Stimulated activated CD8-positive, alpha-beta memory T cell treated with anti-CD3 and anti-CD28 coated beads, Interleukin-7, amount 100 ng/mL, for 4 hours (primary cell): ENCODE measurements at places on chromosomes 7 and 10.

DNA sequence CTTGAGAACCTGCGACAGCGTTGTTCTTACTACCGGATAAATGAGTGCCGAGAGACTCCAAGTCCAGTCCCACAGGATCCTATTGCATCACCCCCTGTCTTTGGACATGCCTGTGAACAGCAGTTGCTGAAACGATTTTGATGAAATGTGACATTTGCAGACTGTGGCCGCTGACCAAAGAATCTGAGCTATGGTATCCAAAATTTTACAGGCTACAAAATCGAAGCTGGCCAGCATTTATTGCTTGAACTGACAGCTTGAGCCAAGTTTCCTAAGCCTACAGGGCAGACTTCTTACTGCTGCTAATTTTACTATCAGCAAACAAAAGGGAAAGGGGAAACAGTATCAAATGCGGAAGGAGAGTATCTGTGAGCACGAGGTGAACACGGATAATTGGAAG lies 12.1 kb upstream of the NPVF start:
- DNase-seq = no peak

GRCh38 chr7:157399086-157399687 lies 62.4 kb downstream of the DNAJB6 start:
- no peak for DNase-seq

DNA sequence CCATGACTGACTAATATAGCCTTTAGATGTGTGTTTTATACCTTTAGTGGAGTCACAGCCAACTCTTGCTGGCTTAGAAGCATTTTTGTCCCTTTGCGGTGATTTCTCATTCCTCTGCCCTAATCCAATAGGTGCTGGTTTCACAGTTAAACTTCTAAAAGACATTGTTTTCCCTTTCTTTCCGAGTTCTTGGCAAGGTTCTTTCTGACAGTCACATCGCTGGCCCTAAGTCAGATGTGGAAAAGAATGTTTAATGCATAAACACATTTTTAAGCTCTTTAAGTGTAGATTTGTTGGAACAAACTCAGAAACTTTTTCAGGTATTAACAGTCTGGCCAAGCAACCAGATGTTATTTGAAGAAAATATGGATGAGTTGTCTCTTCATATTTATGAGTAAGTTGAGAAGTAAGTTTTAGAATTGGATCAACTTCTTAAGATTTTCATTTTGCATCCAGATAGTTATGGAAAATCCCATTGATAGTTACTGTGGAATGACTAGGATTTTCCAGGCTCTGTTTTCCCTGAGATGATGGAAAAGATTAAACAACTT lies 4.1 kb downstream of the EPDR1 start:
- DNase-seq = no peak

GRCh38 chr7:139004321-139005090 lies 23.3 kb upstream of the KIAA1549 start:
- DNase-seq = no peak

DNA sequence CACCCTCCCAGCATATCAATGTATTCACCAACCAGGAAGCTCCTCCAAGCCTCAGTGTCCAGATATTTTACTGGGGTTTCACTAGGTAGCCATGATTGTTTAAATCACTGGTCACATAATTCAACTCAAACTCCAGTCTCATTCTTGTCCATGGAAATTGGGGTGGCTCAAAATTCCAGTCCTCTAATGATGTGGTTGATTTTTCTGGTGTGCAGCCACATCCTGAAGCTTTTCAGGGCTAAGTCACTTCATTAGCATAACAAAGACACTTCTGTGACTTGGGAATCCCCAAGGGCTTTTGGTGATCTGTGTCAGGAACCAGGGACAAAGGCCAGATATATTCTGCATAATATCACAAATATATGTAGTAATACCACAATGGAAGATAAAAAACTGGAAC lies 786.9 kb upstream of the IGFBP3 start:
- no peak for DNase-seq

- no peak for DNase-seq
Measured at GRCh38 chr7:133135451-133135850, 53.6 kb upstream of the CHCHD3 start.

GRCh38 chr7:50504646-50505546 lies 54.7 kb upstream of the FIGNL1 start:
- DNase-seq = no peak

GRCh38 chr10:129035052-129035827 lies 431.8 kb upstream of the MGMT start:
- DNase-seq = peak; percentile 21

DNA sequence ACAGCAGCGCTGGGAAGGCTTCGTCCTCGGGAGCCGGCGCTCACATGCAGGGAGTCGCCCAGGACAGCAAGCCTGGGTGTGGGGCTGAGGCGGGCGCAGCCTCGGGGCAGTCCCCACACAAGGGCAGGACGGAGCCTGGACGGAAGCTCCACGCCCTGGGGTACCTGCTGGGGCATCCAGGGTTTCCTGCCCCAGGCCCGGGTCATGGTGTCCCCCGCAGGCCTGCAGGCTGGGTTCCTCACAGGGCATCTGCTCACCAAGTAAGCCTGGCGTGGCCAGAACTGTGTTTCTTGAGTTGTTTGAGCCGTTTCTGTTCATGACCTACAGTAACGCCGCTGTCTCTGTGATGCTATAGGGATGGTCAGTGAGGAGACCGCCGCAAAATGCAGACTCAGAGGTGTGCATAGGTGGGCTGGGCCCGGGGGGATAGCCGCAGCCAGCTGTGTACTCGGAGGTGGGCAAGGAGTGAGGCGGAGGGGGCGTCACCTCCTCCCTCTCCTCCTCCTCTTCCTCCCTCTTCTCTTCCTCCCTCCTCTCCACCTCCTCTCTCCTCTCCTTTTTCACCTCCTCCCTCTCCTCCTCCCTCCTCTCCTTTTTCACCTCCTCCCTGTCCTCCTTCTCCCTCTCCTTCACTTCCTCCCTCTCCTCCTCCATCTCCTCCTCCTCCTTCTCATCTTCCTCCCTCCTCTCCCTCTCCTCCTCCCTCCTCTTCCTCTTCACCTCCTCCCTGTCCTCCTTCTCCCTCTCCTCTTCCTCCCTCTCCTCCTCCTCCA lies 438.9 kb downstream of the DNAJB6 start:
- DNase-seq = no peak

GRCh38 chr7:148665221-148665620 lies 33.5 kb upstream of the CUL1 start:
- DNase-seq = no peak

DNA sequence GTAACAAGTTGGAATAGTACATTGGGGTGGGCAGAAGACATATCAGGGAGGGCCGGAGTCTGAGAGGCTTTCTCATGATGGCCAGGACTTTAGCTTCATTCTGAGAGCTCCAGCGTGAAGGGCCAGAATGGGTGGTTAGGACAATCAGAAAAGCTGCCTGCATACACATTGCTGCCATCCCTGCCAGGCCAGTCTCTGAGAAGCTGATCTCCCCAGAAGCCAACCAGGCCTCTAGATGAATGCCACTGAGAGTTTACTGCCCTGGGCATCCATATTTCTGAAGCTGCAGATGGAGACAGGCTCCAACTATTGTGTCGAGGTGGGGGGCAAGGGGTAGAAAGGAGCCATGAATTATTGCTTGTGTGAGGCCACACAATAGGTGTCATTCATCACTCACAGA lies 32.0 kb upstream of the ARHGAP22 start:
- DNase-seq = no peak

GRCh38 chr10:84308021-84308420 lies 20.4 kb upstream of the CCSER2 start:
- DNase-seq = no peak

- DNase-seq = no peak
Measured at GRCh38 chr10:26331371-26331770, 106.8 kb upstream of the APBB1IP start.

DNA sequence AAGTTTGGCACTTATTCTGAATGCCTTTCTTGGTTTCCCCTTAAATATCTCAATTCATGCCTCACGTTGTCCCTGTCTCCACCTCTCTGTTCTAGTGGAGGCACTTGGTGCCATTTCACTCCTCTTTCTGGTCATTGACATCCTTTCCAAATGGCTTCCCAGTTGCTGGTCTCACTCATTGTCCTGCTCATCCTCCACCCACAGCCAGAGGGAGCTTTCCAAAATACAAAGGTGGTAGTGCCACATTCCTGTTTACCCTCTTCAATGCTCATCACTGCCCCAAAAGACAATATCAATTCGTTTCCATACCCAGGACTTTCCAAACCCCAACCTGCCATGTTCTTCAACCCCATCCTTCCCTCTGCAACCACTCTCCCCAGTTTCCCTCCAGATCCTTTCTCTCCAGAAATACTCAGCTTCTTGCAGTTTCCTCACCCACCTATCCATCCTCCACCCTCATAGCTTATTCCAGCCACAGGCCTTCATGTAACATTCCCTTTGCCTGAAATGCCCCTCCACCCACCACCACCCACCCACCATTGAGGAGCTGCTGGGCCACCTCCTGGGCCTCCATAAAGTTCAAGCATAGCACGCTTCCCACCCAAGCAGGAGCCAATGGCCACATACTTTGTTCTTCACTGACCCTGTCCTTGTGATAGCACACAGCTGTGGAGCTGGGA lies 63.1 kb upstream of the ADRB1 start:
- DNase-seq = no peak

GRCh38 chr7:80078159-80078731 lies 56.4 kb upstream of the GNAI1 start:
- DNase-seq = peak; percentile 13

DNA sequence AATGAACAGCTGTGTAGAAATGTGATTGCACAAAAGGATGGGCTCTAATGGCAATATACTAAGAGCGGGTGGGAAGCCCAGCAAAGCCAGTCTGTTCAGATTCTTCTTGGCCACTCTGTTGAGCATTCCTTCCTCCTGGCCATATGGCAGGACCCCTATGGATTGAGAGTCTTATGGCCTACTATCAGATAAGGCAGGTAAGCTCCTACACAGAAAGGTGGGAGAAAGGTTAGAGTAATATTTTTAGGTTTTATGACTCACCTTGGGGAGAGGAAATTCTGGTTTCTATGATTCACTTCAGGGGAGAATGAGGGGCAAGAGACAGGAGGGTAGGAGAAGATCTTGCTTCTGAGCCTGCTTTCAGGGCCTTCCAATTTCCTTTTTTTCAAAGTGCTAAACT lies 15.1 kb upstream of the AKR1B10 start:
- no peak for DNase-seq

GRCh38 chr10:13615650-13616300 lies 29.0 kb downstream of the PRPF18 start:
- DNase-seq = no peak

DNA sequence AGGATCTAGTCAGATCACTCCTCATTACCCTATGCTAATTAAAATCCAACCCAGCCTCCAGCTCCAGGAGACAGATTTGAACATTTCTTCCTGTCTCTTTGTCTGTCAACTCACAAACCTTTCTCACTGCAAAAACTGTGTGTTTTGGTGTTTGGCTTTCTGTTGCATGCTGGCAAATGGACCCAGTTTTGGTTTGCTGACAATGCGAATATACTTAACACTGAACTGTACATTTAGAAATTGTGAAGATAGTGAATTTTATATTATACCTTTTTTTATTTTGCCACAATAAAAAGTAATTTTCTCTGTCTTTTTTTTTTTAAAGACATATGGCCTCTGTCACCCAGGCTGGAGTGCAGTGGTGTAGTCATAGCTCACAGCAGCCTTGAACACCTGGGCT lies 18.3 kb upstream of the TNPO3 start:
- no peak for DNase-seq

GRCh38 chr10:84088626-84089025 lies 50.7 kb upstream of the GHITM start:
- no peak for DNase-seq

DNA sequence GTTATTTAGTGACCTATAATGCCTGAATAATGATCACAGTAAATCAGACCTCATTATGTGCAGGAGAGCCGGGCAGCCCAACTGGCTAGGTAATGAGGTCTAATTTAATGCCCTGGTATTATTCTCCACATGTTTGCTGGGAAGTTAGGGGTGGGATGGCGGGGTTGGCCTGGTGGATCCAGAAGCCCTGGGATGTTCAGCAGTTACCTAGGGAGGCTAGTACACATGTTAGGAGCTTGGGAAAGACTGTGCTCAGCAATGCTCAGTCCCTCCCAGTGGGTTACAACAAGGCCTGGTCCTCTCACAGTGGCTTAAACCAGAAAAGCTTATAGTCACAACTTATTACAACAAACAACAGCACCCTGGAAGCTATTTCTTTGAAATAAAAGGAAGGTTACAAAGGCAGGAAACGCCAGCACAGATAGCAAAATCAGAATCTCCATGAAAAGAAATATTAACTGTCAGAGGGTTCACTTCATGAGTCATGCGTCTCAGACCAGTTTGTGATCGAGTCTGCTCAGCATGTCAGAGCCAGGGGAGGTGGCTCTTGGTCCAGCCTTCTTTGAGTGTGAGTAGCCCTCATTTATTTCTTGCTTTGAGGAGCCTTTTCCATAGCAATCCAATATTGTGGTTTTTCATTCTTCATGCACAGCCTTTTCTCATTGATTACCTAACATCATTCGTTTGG lies 418.6 kb upstream of the NPVF start:
- no peak for DNase-seq

DNA sequence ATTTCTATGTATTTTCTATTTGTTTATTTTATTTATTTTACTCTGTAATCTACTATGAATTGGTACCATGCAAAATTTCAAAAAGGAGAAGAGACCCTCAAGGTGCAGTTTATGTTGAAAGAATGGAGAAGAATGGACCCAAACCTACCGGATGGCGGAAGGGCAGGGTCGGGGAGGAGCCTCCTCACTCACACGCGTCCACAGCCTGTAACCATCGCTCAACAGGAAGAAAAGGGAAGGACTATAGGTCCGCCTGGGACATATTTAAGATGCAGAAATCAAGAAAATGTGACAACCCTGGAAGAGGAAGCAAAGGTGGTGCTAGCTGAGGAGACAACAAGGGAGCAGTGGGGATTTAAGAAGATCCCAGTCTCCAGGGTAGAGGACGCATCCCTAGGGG lies 158.4 kb downstream of the COBL start:
- no peak for DNase-seq

- no peak for DNase-seq
Measured at GRCh38 chr10:106513352-106513771, 651.1 kb downstream of the SORCS1 start.

GRCh38 chr10:77837248-77837924 lies 89.2 kb downstream of the DLG5 start:
- peak; percentile 37 for DNase-seq
